ENCODE measurements at places on chromosomes 5 and 9. TPM values are rescaled to one million over a fixed set of nuclear protein-coding genes. Genes with fewer than 3 reads are reported as not detected.

CDC20B gene
- 0.18 TPM for total RNA-seq

ZER1 gene
- 18.7 TPM for total RNA-seq

IL7R gene
- 60.9 TPM for total RNA-seq

SHC3 gene
- total RNA-seq: not detected

DNA sequence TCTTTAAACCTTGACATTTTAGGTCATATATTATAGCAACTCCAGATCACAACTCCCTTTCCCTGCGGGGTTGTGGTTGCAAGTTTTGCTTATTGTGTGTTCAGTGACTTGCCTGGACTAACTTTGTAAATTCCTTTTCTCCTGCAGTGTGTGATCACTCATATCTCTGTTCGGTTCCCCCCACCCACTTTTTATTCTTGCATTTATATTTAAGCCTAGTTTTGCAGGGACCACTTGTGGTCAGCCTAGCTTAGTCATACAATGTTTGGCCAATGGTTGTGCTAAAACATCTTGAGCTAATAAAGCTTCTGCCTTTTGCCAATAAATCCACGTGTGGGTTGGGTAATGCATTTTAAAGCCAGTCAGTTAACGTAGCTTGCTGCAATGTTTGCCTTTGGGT lies 146.5 kb upstream of the IRX4 start:
- DNase-seq: no peak

Measured in activated T-helper 2 cell treated with anti-CD3 and anti-CD28 coated beads, Interferon-gamma antibody, Interleukin-2, Interleukin-4, amounts not matched to agents 10 μg/mL and 5 μg/mL and 100 μg/mL, durations not matched to agents 14 hours and 24 hours and 36 hours (primary cell).